ENCODE measurements at places on chromosomes 2 and 18.

GRCh38 chr18:13315000-13315399 lies 96.4 kb downstream of the LDLRAD4 start:
- no peak for DNase-seq

DNA sequence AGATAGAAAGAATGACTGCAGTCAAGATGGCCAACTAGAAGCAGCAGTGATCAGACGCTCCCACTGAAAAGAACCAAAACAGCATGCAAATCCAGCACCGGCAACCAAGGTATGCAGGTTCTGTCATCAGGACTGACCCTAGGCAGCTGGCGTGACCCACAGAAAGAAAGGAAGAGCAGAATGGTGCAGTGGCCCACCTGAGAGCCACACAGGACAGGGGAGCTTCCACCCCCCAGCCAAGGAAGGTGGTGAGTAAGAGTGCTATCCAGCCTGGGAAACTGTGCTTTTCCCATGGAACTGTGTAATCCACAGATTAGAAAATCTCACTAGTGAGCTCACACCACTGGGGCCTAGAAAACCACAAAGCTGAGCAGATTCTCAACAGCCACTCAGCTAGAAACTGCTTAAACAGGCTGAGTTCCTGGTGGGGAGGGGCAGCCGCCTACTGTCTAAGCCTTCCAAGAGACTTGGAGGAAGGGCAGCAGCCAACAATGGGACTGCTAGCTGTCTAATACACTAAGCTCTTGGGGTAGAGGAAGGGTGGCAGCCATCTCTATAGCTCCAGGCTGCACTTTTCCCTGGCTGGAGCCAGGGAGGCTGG lies 127.9 kb downstream of the EVA1A start:
- DNase-seq: no peak

DNA sequence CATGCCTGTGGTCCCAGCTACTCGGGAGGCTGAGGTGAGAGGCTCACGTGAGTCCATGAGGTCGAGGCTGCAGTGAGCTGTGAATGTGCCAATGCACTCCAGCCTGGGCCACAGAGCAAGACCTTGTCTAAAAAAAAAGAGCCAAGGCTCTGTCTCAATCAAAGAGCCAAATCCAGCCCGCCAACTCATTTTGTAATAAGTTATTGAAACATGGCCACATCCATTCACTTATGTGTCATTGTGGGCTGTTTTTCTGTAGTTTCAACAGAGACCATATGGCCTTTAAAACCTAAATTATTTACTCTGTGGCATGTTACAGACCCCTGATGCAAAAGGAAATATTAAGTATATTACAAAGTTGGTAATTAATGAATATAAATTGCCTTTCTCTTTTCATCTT lies 60.8 kb downstream of the GPR39 start:
- DNase-seq: no peak

- no peak for DNase-seq
Observed at GRCh38 chr2:144660518-144661316, 140.8 kb upstream of the ZEB2 start.

DNA sequence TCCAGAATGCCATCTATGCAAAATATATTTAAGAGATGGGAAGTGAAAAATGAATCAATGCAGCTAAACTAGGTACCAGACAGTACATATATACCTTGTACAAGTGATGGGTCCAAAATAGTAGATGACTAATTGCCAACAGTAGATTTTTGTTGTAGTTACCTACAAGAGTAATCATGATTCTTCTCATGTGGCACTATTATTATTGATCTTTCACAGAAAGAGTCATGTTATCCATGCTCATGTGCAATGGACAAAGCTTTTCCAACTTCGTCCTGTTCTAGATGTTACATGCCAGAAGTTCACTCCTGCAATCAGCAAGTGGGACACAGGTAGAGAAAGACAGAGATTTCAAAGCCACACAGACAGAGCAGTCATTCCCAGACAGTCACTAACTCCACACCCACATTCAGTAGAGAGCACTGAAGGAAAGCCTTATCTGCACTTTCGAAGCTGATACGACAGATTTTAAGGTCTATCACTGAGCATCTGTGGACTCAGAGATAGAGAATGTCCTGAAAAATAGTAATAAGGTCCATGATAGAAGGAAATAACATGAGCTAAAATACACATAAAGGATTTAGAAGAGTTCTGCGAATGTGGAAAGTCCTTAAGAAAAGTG lies 101.6 kb upstream of the ITPRID2 start:
- no peak for DNase-seq

DNA sequence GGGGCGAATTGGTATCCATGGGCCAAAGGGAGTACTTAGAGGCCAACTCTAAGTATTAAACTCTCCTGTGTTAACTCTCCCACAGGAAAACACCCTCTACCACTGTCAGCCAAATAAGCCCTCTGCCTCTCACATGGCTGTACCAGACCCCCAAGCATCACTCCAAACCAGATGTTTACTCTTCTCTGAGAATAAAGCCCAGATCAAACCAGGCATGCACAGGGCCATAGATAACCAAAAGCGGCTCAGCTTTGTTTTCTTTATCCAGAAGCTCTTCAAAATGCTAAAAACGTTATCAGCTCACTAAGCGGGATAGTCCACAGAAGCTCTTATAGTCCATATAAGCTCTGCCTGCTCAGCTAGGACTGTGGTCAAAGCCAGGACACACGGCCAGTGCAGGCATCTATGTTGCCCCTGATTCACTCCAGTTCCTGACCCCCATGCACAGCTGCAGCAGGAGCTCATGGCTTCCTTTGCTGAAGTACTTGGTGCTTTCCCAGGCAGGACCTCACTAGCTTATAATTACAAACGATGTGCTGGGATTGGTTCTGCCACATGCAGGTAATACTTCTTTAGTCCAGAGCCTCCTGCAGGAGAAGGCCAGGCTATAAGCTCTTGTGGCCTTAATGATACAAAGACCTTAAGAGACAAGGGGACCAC lies 21.0 kb upstream of the SEMA4C start:
- DNase-seq: no peak

DNA sequence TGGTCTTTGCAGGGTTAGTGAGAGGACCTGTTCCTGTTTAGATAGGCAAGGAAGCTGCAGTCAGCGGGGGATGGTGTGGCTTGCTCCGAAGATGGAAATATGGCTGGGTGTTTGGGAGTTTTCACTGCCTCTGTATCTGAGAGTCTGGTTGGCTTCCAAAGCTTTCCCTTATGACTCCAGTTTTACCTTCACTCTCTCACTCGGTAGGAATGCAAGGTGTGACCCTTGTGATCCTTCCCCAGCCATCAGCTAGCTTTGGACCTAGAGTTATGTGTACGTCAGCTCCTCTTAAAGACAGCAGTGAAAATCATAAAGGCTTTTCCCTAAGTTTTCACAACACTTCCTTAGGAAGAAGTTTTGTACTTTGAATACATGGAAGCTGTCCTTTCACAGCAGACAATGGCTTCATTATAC lies 35.5 kb upstream of the TMEM87B start:
- DNase-seq: no peak

DNA sequence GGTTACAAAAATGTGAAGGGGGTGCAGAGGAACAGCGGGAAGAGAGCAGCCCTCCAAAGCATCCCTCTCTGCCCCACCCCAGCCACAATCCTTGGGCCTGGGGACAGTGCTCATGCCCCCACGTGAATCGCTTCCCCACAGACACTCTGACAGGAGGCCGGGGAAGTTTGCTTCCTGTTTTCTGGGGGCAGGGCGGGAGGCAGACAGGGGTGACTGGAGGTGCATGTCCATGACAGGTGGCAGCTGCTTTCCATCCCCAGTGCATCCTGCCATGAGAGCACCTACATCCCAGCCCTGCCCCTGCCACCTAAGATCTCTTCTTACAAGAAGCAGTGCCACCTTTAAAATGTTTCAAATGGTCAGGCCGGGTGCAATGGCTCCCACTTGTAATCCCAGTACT lies 47.2 kb upstream of the UBE2F start:
- no peak for DNase-seq

DNA sequence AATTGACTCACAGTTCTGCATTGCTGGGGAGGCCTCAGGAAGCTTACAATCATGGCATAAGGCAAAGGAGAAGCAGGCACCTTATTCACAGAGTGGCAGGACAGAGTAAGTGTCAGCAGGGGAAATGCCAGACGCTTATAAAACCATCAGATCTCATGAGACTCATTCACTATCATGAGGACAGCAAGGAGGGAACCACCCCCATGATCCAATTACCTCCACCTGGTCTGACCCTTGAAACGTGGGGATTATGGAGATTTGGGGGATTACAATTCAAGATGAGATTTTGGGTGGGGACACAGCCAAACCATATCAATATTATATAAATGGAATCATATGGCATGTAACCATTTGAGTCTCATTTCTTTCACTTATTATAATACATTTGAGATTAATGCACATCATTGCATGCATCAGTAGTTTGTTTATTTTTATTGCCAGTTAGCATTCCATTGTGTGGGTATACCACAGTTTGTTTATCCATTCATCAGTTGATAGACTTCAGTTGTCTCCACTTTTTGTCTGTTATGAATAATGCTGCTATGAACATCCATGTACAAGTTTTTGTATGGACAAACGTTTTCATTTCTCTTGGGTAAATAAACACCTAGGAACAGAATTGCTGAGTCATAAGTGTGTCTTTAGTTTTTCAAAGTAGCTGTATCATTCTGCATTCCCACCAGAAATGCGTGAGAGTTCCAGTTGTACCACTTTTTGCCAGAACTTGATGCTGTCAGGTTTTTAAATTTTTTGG lies 5.8 kb upstream of the SRBD1 start:
- DNase-seq: no peak

DNA sequence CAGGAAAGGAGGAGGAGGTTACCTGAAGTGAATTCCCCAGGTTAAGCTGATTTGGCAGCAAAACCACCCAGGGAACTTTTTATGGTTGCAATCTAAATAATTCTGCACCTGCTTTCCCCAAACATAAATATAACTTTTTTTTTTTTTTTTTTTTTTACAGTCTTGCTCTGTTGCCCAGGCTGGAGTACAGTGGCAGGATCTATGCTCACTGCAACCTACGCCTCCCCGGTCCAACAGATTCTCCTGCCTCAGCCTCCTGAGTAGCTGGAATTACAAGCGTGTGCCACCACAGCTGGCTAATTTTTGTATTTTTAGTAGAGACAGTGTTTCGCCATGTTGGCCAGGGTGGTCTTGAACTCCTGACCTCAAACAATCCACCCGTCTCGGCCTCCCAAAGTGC lies 16.1 kb upstream of the PPP1CB start:
- no peak for DNase-seq

DNA sequence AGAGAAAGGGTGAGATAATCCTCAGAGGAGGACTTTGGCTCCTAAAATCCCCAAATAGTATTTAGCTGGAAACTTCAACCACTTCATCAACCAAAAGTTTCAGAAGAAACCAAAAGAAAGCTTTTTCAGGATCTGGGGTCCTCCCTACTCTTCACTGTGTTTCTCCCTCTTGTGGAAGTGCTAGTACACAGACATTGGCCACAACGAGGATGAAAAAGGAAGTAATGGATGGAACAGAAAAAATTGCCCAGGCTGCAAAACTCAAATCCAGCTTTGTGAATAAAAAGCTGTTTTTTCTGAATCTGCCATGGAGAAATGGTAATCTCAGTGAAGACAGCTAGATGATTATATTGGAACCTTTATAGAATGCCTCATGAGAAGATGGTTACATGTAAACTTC lies 4.0 kb downstream of the PID1 start:
- DNase-seq: no peak

GRCh38 chr2:68970566-68971265 lies 3.7 kb upstream of the GKN1 start:
- no peak for DNase-seq

DNA sequence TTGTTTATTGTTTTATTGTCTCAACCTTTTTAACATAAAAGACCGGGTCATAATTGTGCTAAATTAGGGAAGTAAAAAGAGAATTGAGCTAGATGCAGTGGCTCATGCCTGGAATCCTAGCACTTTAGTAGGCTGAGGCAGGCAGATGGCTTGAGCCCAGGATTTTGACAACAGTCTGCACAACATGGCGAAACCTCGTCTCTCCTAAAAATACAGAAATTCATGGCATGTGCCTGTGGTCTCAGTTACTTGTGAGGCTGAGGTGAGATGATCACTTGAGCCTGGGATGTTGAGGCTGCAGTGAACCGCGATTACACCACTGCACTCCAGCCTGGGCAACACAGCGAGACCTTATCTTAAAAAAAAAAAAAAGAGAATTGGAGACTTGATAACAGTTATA lies 104.2 kb upstream of the TTC27 start:
- DNase-seq: no peak

DNA sequence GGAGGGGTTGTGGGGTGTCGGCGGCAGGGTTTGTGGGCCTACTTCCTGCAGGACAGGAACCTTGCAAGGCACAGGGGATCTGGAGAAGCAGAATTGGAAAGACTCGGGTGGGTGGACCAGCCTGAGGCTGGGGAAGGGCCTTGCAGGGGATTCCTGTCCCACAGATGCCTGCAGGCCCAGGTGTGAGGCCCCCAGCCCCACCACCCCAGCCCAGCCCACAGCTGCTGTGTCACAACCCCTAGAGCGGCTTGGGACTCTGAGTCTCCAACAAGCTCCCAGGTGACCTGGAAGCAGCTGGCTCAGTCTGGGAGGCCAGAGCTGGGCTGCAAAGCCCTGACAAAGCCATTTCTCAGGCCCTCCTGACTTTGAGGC lies 93.1 kb downstream of the ZFP36L2 start:
- no peak for DNase-seq

DNA sequence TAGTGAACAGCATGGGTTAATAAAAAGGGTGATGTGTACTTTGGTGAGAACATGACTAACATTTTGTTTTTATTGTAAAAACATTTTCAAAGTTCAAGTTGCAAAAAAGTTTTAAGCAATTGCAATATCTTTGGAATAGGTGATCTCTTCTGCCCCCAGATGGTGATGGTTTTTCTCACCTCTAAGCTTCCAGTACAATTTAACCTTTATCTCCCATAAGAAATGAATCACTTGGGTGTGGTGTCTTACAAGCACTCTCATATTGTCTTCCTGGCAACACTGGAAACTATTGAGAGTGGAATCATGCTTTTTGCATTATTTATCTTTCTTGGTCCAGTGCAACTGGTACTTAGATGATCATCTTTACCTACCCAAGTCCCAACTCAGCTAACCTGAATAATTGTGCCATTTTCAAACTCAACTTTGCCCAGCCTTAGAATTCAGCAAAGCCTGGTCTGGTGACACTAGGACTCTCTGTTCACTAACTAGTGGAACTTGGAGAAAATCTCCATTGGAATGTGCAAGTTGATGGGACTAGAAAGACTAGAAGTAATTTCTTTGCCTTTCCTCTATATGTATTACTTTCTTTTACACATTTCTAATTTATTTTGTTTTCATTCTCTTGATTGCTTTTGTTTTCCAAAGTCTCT lies 964.7 kb upstream of the ZEB2 start:
- no peak for DNase-seq

DNA sequence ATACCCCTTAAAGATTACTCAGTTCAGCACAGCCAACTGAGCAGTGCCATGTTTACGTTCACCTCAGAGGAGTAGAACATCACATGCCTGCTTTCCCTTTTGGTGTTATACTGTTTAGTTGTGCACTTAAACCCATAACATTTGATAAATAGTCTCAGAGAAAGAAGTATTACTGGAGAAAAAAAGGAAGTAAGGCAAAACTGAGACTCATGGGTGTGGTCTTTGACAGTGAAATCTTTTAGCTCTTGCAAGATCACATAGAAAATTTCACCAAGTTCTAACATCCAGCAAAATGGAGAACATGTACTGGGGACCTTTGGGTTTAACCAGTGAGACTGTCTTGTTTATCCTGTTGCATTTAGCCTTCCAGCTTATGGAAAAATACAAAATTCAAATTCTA lies 5.6 kb downstream of the TANK start:
- DNase-seq: no peak

GRCh38 chr2:240701736-240702639 lies 10.3 kb downstream of the AQP12A start:
- no peak for DNase-seq

- no peak for DNase-seq
Observed at GRCh38 chr2:150332383-150332782, 155.1 kb downstream of the RND3 start.

GRCh38 chr2:70241340-70241739 lies 7.1 kb downstream of the TIA1 start:
- no peak for DNase-seq

Measured in SHP77 (cell line).